ENCODE measurements at places on chromosomes 3 and 15.
A peak's percentile ranks its signal among the peaks of the same experiment; 100 is the strongest.

GRCh38 chr3:122310361-122310760 lies 14.7 kb upstream of the CSTA start:
- no peak for DNase-seq

- DNase-seq: peak; percentile 73
Measured at GRCh38 chr3:13650210-13651056, 101.5 kb downstream of the FBLN2 start.

DNA sequence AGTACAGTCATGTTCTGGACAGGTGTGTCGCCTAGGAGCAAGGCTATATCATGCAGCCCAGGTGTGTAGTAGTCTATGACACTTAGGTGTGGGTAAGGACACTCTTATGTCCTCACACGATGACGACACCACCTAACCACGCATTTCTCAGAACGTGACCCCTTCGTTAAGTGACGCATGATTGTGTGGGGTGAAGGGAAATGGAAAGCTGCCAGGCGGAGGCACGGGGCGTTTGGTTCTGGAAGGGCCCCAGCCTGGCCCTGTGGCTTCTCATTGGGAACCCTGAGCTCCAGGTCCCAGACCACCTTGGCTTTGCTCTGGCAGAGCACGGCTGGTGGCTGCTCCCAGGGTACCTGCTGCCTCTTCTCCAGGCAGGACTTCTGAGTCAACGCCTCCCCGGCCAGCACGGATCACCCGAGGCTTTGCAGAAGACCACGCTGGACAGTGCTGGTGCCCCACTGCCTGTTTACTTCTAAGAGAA lies 39.3 kb downstream of the FBLN2 start:
- no peak for DNase-seq

- DNase-seq: no peak
Measured at GRCh38 chr3:59762941-59763340, 713.1 kb upstream of the CFAP20DC start.

DNA sequence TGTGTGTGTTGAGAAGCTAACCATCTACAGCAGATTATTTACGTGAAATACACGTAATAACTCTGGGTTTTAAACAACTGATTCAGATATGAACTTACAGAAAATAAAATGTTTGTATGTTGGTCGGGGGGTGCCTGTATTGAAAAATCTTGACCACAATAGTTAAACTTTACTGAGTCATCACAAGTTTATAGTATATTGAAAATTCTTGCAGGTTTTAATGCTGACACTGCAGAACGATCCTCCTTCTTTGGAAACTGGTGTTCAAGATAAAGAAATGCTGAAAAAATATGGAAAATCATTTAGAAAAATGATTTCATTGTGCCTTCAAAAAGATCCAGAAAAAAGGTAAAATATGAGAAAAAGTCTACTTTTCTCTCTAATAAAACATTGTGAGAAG lies 41.3 kb upstream of the SLC22A13 start:
- no peak for DNase-seq

- no peak for DNase-seq
Measured at GRCh38 chr15:73921254-73921925, 4.9 kb upstream of the LOXL1 start.

DNA sequence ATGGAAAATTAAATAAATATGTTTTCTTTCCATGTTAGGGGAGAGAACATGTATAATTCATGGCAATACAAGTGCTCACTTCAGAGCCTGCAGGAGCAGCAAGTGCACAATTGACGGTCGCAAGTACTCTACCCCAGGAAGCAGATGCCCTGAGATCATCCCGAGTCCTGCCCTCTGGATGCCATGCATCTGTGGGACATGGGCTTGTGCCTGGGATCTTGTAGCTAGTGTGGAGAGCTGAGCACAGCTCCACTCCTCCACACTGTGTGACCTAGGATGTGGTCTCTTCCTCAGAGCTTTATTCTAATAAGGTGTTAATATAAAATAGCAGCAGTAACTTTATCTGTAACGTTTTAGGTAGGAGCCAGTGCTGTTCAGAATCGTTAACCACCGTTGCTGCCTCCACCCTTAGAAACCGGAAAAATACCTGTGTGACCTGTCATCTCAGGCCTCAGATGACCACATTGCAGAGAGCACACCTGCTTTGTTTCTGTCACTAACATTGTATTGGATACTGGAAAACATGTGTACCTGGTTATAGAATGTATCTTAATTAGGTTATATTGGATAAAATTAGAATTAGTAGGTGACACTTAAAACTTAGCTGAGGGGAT lies 105.0 kb upstream of the GOLGA6L6 start:
- DNase-seq: no peak
